Trophoblast cell (in vitro differentiated cells and primary cell): ENCODE measurements at places on chromosomes 4 and X.
A peak's percentile ranks its signal among the peaks of the same experiment; 100 is the strongest.

DNA sequence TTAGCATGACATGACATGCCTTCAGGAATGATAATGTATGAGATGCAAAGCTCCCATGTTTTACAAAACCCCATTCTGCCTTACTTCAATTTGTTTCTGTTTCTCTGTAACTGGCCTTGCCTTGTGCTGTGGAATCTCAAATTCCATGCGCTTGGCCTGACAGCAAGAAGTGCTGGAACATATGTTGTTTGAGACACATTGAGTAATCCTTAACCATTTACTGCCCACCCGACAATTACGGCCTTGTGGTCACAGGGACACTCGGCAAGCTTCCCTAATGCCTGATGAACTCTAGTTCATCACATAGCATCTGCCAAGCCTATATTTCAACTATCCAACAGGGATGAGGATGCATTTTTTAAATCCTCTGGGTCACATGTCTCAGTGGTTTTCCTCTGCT lies 226.4 kb upstream of the CASK start:
- DNase-seq: no peak

DNA sequence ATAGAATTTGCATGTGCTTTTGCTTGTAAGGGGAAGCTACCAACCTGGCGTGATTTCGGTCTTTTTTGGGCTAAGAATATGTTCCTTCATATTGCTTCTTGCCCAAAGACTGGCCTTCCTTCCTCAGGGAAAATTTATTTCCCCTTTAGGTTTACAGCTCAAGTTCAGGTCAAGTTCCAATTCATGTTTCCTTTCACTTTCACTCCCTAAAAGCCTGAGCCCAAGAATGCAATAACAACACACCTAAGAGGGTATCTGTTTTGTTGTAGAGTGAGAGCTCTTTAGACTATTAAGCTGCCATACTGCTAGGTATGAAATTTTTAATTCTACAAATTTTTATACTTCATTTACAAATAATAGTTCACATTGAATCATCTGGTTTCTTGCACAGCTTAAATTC lies 299.6 kb downstream of the TLL1 start:
- no peak for DNase-seq

GRCh38 chr4:175530655-175531054 lies 281.4 kb downstream of the GPM6A start:
- DNase-seq: no peak

- DNase-seq: no peak
Observed at GRCh38 chrX:39788521-39788920, 309.2 kb downstream of the BCOR start.

DNA sequence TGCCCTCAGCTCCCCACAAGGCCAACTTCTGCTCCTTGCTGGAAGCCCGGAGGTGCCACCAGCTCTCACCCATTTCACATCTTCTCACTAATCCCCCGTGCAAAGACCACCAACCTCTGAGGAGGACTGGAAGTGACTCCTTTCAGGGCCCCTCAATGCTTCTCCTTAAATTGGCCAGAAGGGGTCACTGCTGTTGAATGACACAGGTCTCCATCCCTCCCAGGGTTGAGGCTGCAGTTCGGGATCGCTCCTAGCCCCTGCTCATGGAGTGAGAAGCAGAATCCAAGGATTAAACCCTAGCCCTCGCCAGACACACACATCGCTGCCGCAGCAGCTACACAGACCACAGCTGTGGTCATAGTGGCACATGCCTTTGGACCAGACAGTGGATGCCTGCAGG lies 279.5 kb upstream of the TAPT1 start:
- DNase-seq: peak; percentile 19

DNA sequence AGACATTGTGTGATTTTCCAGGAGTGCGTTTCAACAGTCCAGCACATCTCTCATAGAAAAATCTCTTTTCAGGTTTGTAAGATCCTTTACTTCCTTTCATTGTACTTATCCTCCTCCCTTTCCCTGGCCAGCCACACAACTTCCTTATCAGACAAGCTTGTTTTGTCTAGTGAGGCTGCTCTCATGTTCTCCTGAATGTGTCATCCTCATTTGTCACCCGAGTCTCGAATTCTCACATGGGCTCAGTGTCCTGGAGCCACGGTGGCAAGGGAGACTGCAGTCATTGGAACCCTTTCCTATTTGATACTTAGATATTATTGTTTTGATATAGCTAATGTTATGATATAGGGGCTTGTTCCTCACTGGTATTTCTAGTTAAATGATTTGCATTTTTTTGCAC lies 16.9 kb downstream of the SYNPO2 start:
- peak; percentile 8 for DNase-seq

DNA sequence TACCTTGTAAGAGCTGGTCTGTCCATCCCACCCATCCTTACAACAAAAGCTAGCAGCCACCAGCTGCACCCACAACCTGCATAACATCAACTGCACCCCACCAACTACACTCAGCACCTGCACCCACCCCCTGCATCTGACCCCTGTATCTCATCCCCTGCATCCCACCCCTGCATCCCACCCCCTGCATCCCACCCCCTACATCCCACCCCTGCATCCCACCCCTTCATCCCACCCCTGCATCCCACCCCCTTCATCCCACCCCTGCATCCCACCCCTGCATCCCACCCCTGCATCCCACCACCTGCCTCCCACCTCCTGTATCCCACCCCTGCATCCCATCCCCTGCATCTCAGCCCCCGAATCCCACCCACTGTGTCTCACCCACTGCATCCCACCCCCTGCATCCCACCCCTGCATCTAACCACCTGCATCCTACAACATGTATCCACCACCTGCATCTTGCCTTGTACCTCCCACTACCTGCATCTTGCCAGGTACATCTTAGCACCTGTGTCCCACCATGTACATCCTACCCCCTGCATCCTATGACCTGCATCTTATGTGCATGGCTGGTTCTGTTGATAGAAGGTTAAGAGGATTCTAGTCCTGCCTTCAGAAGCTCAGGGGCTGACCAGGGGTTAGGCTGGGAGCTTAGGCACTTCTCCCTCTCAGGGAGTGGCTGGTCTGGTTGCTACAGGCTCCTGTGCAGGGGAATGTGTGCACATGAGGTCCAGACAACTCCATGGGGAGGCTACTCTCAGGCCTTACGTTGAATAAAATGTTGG lies 9.4 kb downstream of the TMEM271 start:
- no peak for DNase-seq

GRCh38 chr4:94068753-94069719 lies 138.6 kb upstream of the SMARCAD1 start:
- DNase-seq: no peak

GRCh38 chr4:41678951-41679350 lies 69.6 kb downstream of the PHOX2B start:
- DNase-seq: no peak

GRCh38 chr4:48016141-48017107 lies at the start of the genes CNGA1 and NIPAL1:
Gene CNGA1, minus strand, starts transcription at chr4:48016681. Its CDS starts 63,992 bp downstream, at chr4:47952689.
Gene NIPAL1, plus strand, starts transcription at chr4:48016772. Its CDS starts 68 bp downstream, at chr4:48016840.
- DNase-seq: peak; percentile 97

GRCh38 chr4:150079081-150079581 lies 886 bp downstream of the DCLK2 start:
- peak; percentile 20 for DNase-seq

GRCh38 chrX:19760345-19760744 lies 127.1 kb downstream of the SH3KBP1 start:
- peak; percentile 13 for DNase-seq

DNA sequence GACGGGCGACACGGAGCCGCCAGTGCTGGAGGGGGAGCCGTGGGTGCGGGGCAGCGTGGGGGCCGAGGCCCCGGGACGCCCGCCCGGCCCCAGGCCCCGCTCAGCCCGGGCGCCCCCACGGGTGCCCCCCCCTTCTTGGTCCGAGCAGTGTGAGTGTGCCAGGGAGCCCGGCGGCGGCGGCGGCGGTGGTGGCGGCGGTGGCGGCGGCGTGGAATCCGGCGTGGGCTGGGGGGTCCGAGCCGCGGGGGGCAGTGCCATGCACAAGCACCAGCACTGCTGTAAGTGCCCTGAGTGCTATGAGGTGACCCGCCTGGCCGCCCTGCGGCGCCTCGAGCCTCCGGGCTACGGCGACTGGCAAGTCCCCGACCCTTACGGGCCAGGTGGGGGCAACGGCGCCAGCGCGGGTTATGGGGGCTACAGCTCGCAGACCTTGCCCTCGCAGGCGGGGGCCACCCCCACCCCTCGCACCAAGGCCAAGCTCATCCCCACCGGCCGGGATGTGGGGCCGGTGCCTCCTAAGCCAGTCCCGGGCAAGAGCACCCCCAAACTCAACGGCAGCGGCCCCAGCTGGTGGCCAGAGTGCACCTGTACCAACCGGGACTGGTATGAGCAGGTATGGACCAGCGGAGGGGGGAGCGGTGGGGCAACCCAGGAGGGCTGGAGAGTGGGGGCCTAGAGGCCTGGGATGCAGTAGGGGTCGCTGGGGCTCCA lies 466 bp downstream of the DLG3 start:
- DNase-seq: no peak

GRCh38 chr4:108893468-108893867 lies 130.6 kb upstream of the ETNPPL start:
- no peak for DNase-seq

DNA sequence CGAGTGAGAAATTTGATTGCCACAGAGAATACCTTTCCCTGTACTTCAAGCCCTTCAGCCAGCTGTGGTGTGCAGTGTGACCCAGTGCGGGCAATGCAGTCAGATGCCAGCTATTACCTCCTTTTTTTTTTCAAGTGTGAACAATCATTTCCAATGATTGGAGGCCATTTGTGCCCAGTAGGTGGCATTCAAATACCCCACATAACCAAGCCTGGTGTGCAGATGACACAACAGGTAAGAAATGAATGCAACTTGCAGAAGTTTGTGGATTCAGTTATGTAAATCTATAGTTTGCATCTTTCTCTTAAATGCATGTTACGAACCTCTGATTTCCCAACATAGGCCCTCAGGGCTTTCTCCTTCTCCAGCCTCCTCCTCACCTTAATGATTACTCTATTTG lies 98.0 kb downstream of the CLCN4 start:
- DNase-seq: peak; percentile 6

DNA sequence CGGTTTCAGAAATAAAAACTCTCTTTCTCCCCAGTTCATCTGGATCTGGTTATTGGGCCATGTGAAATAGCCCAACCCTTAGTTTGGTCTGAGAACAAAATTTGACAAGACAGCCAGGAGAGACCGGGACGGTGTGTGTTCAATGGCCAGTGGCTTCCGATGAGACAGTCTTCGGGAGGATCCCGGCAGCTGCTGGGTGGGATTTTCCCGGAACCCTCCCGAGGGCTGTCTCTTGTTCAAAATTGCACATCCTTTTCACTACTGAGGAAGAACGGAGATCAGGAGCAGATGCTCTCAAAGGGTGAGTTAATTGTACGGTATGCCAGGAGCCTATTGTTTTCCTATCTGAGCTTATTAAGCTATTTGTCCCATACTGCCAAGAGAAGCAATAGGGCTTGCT lies 166.5 kb downstream of the PRR32 start:
- no peak for DNase-seq

- DNase-seq: no peak
Observed at GRCh38 chr4:174859904-174860303, 30.9 kb upstream of the GLRA3 start.

- DNase-seq: no peak
Observed at GRCh38 chr4:3186609-3187008, 62.4 kb upstream of the MSANTD1 start.

- DNase-seq: no peak
Observed at GRCh38 chr4:23788460-23788859, 101.4 kb downstream of the PPARGC1A start.

DNA sequence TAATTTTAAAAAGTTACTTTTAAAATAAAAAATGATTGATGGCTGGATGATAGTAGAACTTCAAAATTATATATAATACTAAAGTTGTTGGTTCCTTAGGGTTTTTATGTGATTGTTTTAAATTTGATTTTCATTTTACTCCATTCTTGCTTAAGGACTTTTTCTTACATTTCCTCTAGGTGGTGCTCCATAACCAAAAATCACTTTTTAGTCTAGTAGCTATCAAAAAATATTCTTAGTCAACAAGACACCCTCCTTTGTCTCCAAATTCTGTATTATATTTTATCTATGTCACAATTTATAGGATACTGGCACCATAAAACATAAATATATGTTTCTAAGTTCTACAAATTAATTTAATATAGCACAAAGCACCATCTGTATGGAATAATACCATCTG lies 67.2 kb upstream of the BRWD3 start:
- no peak for DNase-seq

- no peak for DNase-seq
Observed at GRCh38 chrX:151515237-151515636, 48.2 kb upstream of the PASD1 start.

DNA sequence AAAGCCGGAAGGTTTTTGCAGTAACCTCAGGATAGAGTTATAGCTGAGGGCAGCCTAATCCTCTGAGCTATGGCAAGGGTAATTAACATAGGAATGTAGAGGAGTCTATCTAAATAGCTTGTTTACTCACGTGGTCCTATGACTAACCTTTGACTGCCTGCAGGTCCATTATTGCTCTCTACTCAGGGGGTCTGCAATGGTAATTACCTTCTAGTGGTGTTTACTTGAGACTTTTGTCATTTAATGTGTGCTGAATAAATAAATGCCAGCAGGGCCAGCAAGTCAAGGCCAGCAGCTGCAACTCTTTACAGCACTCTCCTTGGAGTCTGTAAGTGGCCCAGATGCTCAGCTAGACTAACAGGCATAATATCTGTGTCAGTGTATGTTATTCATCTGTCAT lies 212.7 kb upstream of the FMR1 start:
- DNase-seq: no peak

- no peak for DNase-seq
Observed at GRCh38 chr4:37639551-37640285, 46.5 kb downstream of the RELL1 start.

DNA sequence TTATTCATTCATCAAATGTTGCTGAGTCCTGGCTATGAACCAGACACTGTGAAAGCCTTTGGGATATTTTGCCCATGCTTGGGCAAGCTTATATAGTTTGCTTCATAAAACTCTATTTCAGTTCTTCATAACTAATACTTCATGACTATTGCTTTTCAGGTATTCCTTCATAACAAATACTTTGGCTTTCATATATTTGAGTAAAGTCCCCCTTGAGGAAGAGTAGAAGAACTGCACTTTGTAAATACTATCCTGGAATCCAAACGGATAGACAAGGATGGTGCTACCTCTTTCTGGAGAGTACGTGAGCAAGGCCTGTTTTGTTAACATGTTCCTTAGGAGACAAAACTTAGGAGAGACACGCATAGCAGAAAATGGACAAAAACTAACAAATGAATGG lies 1.7 kb upstream of the AFP start:
- peak; percentile 56 for DNase-seq

- peak; percentile 35 for DNase-seq
Observed at GRCh38 chr4:79237851-79238250, 88.0 kb downstream of the NAA11 start.

DNA sequence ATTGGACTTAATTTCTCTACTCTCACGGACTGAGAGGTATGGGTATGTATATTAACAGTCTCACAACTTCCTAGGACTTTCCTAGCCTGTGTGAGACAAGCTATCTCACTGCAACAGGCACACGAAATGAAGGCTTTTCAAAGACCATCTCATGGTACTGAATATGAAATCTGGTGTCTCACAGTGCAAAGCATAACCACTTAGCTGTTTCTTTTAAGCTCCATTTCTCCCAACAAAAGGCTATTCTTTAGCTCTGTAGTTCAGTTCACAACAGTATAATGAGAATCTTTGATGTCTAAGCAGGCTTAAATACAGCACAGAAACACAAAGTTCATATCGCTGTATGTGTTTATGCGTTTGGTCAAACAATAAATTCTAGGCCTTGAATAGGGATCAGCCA lies 116.2 kb upstream of the PCDH18 start:
- no peak for DNase-seq

GRCh38 chr4:146176891-146177290 lies 1.4 kb downstream of the LSM6 start:
- DNase-seq: no peak
